ENCODE measurements at places on chromosomes 1 and 21.

DNA sequence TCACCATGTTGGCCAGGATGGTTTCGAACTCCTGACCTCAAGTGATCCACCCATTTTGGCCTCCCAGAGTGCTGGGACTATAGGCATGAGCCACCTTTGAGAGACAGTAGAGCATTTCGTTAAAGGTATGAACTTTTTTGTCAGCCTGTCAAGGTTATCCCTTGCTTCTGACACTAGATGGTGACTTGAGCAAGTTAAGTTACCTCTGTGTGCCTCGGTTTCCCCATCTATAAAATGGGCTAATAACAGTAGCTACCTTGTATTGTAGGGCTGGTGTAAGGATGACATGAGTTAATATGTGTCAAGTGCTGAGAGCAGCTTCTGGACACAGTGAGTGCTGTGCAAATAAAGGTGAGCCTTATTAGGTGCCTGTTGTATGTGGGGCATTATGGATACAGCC is 8.8 kb downstream of the TNFRSF8 start:
- no peak for DNase-seq

DNA sequence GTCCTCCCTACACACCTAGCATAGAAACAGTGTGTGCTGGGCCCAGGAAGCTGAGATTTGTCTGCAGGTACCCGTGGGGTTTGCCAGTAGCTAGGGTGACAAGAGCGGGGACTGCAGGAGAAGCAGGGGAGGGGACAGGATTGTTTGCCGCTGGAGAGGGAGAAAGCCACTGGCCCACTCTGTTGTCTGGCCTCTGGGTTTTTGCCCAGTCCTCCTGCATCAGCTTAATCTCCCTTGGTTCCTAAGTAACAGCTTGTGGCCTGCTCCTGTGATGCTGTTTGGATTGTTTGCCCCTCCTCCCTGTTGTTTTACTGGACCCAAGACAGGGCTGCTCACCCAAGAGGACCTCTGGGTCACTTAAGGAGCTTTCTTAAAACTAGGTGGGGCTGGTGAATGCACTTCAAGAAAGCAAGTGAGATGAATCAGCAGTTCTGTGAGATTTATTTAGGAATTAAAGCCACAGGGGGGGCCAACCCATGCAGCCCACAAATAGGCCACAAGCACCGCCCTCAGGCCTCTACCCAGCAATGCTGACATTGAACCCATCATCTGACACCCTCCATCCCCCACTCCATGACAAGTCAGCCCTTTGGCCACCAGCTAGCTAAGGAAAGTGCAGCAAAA is 142.8 kb downstream of the ZZZ3 start:
- no peak for DNase-seq

DNA sequence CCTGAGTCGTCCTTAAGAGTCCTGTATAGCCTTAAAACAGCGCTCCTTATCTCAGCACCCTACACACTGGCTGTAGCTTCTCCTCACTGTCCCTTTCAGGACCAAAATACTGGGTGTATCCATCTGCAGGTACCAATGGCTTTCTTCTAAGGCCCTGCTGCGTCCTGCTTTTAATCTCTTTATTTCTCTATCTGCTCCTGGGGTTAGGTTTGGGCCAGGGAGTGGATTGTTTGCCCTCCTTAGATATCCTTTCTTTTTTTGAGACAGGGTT is 12.1 kb downstream of the IL6R start:
- DNase-seq = no peak

DNA sequence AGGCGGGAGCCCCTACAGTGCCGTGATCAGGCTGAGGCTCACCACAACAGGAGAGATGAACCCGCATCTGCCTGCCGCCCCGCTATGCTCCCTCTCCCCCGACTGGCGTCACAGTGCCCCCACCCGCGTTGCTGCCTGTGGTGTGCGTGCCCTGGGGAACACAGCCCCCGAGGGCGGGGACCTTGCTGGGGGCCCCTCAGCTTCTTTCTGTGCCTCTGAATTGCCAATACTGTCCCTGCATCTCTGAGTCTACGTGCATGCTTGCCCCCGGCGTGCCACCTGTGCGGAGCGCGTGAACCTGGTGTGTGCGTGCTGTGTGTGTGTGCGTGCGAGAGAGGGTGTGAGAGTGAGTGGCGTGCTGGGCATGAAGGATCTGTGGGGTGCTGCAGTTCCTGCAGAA is 10.3 kb downstream of the PARS2 start:
- DNase-seq = no peak

GRCh38 chr1:239879321-239880170 is 212.1 kb upstream of the FMN2 start:
- no peak for DNase-seq

DNA sequence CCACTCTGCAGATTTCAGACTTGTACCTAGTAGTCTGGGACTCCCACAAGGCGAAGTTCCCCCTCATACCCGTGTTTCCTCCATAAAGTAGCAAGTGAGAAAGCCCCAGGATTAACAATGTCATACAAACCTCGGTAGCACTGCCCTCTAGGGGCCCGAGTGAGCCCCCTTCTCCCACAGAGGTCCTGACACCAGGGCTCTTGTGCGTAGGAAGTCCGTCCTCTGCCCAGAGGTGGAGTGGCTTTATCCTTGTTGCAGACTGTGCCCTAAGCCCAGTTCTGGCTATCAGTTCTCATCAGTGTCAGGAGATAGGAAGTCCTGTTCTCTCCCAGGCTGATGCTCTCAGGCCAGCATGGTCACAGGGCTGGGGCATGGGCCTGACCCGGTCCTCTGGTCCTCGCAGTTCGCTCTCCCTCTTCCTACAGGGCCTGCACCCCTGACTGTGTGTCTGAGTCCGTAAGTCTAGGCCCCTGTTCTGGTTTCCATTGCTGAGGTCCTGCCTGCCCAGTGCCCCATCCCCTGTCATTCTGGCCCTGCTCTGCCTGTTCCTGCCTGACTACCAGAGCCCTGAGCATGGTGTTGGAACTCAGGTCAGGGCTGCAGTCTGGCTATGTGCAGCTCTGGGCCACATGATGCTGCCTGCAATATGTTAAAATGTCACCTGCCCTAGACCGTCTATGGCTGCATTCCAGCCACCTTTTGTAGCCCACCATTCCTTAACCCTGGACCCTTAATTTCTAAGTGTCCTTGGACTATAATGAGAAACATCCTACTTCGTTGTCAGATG is 285.6 kb downstream of the ASTN1 start:
- DNase-seq = no peak

GRCh38 chr1:213429642-213430041 is 378.6 kb downstream of the RPS6KC1 start:
- no peak for DNase-seq

GRCh38 chr1:44225761-44226160 is 12.5 kb downstream of the DMAP1 start:
- DNase-seq = no peak

DNA sequence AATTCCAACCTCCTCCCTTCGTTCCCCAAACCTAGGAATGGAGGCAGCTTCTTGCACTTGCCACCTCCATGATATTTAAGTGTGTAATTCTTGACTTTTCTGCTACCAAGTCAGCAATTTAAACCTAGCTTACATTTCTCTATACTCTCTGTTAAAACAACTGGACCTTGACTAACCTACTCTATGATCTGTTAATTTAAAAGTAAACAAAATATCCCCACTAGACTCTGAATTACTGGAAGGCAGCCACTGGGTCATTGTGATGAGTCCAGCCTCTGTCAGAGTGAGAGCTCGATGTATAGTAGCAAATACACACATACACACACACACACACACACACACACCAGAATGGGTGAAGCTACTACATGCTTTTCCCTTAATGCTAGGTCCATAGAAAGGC is 40.0 kb upstream of the DHCR24 start:
- DNase-seq = no peak
